ENCODE measurements at places on chromosomes 7 and 10.

DNA sequence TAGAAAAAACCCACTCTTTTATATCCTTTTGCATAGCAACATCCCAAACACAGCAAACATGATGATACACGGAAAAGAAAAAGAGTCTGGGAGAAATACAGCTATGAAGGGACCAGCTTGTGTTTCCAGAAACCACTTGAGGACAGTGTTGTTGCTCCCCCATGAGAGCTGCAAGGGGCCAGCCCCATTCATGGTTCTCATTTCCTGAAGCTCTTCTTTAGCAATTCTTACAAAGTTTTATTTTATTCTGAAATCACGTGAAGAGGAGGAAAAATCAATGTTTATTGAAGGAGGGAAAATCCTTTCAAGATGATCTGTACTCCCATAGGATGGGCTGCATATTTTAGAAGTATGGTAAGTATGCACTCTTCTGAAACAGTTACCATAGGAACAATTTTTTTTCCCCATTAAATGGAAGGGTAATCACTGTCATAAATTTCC, 17.5 kb upstream of the PRTFDC1 start:
- DNase-seq, result no peak

- no peak for DNase-seq
These were observed 12.6 kb upstream of the OR6B1 start for GRCh38 chr7:143987513-143987912.

- no peak for DNase-seq
These were observed 7.9 kb downstream of the NUB1 start for GRCh38 chr7:151349507-151349853.

- DNase-seq, result no peak
These were observed 8.3 kb downstream of the ALKBH4 start for GRCh38 chr7:102456327-102456726.

- no peak for DNase-seq
These were observed 40.9 kb upstream of the KLF6 start for GRCh38 chr10:3825862-3826351.

DNA sequence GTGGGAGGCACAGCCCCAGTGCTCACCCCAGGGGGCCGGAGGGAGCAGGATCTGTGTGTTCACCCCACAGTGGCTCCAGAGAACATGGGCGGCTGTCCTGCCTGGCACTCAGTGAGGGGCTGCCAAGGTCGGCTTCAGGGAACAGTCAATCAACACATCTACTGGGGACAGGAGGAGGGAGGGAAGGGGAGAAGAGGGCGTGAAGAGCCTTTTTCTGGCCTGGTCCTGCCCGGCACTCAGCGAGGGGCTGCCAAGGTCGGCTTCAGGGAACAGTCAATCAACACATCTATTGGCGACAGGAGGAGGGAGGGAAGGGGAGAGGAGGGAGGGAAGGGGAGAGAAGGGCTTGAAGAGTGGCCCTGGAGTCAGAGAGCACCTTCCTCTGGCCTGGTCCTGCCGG, 184.9 kb downstream of the ADARB2 start:
- DNase-seq, result no peak

DNA sequence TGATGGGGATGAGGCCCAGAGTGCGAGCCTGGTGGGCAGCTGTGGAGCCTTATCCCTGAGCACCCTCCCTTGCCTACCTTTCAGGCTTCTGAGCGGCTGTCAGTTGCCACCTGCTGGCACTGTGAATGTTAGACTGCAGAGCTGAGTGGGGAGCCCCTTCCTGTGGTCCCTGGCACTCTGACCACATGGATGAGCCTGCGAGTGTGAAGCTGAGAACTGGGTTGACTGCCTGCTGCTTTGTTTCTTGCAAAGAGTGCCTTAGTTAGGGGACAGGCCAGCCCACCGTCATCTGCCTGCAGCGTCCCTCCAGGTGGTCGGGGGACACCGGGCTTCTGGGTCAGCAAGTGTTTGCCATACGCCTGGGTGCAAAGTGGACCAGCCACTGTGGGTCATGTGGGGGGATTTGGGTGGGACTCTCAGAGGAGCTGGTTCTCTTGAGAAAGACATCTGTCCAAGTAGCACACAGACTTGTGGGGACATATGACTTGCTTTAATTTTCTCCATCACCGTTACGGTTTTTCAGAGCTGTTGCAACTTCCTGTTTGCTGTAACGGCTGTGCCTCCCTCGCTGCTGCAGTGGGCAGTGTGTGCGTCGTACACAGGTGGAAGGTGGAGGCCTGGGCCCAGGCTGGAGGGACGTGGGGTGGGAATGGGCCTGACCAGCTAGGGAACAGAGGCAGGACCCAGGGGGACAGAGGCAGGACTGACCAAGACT, 13.7 kb downstream of the INPP5A start:
- no peak for DNase-seq

- DNase-seq, result no peak
These were observed 167.9 kb upstream of the KIAA1217 start for GRCh38 chr10:24041034-24041433.

DNA sequence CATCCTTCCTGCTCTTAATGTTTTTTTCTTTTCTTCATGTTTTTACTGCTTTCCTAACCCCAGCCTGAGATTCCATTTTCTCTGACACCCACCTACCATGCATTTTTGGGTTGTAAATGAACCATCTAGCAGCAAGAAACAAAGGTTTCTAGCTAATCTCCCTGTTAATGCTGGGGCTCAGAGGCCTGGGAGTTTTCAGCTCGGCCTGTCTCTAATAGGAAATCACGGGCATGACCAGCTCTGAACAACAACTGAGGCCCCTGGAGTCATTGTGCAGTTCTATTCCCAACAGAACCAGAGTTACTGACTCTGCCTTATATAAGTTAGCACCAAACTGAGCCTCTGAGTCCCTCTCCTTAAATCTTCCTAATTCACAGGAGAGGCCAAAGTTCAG, 134.8 kb downstream of the CFAP58 start:
- DNase-seq, result no peak

GRCh38 chr10:51638211-51638610, 61.2 kb downstream of the CSTF2T start:
- no peak for DNase-seq

GRCh38 chr10:94315024-94315451, 47.7 kb downstream of the NOC3L start:
- no peak for DNase-seq

DNA sequence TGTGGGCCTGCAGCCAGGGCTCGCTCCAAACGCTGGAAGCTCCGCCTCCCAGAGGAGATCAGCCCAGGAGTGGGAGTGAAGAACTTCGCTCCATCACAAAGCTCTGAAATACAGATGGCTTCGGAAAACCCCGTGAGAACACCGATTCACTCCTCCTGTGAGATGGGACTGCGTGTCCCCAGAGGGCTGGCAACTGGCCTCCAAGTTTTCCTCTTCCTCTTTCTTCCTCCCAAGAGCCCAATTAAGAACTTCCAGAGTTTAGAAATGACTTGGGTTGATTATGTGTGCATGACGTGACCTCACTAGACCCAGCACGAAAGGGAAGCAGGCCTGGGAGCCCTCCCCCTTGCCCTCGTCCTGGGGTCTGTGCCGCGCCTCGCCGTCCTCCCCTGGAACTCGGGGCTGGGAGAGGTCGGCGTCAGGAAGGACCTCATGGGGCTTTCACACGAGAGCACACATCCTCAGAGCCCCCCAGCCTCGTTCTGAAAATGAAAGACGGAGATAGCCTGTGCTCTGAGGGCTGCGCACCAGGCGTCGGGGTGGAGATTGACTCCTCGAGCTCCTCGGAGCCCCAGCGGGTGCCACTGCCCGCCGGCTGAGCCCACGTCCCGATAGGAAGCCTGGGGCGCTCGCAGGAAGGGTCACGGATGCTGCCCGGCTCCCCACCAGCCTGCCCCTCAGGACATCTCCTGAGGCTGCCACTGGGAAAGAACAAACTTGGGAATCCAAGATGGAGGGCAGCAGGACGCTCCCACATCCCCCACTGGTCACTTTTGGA, 37.8 kb downstream of the PTPRN2 start:
- no peak for DNase-seq

DNA sequence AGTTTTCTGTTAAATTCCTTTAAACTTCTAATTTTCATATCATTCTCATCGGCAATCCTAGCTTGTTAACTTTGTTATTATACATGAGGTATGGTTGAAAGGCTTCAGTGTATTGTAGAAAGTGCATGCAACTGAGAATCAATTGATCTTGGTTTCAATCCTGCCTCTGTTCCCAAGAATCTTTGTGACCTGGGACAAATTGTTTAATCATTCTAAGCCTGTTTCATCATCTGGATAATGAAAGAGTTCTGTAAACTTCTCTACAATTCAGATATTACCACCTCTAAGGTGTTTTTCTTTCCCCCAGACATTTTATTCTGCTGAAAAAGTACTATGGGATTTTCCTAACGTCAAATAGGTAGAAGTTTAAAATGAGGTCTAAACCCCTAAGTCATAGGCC, 179.0 kb downstream of the RNLS start:
- DNase-seq, result no peak

GRCh38 chr7:157143788-157144187, 5.1 kb downstream of the UBE3C start:
- DNase-seq, result no peak

GRCh38 chr10:7301006-7301778, 109.6 kb downstream of the SFMBT2 start:
- DNase-seq, result no peak

DNA sequence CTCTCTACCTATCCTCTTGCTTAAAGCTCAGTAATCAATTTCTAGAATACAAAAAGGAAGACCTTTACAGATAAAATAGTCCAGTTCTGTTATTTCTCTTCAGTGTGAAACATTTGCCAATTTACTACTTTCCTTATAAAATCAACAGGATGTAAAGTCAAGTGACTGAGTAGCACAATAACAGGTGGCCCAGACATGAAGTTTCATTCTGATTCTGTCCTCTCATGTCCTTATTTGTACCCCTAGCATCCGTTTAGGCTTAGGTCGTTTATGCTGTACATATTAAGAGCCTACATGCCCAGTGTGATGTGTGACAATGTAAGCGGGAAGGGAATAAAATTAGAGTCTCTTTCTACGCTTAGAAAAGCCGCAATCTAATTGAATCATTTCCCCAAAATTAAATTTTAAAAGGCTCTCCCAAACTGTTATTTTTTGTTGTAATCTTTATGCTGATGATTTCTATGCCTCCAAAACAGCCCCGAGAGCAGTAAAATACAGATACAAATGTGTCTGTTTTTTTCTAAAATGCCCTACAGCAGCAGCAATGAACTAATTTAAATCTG, 29.1 kb downstream of the EPC1 start:
- no peak for DNase-seq

DNA sequence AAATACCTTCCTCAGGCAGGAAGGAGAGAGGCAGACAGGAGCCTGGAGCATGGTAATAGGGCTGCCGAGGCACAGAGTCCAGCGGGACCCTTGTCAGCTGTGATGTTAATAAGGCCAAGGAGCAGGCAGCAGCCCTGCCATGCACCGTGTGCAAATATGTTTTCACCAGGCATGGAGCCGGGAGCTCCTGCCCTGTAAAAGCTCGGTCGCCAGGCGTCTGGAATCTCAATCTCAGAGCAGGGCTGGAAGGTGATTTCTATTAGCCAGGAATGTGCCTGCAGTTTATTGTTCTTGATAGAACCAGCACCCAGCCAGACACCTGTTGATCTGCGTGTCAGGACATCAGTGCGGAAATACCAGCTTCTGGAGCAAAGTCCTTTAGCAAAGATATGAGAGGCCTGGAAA, 469.8 kb downstream of the GLRX3 start:
- DNase-seq, result no peak

DNA sequence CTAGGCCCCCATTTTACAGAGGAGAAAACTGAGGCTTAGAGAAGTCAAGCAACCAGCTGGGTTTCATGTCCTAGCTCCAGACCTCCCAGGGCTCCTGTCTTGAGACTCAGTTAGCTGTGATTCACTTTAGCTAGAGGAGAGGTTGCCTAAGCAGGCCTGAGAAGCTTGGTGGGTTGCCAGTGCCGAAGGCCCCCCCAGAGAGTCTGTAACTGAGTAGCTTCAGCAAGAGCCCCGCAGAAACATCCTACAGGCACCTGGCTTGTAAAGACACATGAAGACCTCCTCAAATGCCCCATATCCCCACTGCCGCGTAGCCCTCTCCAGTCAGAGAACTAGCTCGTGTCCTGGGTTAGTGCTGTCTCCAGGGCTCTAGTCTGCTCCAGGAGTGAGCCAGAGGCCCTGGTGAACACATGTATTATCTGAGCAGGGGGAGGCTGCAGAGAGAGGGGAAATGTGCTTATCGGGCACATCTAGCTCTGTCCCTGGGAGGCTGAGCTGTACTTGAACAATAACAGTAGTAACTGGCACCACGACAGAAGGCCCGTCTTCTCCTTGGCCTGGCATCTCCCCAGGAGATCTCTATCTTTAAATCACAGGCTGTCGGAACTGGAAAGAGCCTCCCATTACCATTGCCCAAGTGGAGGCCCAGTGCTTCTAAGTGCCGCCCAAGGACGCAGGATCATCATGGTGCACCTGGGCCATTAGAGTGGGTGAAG, 28.9 kb downstream of the UNC5B start:
- no peak for DNase-seq

- no peak for DNase-seq
These were observed 108.8 kb downstream of the SMURF1 start for GRCh38 chr7:99034932-99035722.

GRCh38 chr10:1369665-1370064, 313.5 kb downstream of the WDR37 start:
- DNase-seq, result no peak

DNA sequence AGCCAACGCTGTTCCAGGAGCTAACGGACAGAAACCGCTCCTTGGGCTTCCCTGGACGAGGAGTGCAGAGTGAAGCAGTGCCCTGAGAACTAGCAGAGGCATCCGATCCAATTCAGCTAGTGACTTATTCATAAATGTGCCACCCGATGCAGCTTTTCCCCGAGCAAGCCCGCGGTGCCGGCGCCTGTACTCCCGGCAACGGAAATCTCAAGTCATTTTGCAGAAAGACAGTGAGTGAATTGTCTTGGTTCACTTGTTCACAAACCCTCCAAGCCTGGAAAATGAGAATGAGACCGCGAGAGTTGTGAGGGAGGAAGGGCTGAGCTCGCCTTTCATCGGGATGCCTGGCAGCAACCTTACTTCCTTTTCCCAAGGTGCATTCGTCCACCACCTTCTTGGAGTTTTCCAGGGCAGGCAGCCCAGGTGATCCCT, 87.5 kb downstream of the COBL start:
- DNase-seq, result no peak

GRCh38 chr10:128242641-128243040, 116.4 kb upstream of the MKI67 start:
- no peak for DNase-seq

DNA sequence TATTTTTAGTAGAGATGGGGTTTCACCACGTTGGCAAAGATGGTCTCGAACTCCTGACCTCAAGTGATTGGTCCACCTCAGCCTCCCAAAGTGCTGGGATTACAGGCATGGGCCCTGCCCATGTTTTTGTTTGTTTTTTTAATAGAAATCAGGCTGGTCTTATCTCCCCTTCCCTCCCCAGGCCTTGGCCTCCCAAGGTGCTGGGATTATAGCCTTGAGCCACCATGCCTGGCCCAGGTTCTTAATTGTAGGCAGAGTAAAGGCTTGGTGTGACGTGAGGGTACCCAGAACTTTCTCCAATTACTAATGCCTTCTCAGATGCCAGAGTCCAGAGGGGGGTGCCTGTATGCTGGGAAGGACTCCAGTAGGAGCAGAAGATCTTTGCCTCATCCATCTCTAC, 5.2 kb upstream of the MKRN1 start:
- no peak for DNase-seq
